ENCODE measurements at places on chromosomes 4 and X. TPM values are rescaled to one million over a fixed set of nuclear protein-coding genes. Genes with fewer than 3 reads are reported as not detected.

DNA sequence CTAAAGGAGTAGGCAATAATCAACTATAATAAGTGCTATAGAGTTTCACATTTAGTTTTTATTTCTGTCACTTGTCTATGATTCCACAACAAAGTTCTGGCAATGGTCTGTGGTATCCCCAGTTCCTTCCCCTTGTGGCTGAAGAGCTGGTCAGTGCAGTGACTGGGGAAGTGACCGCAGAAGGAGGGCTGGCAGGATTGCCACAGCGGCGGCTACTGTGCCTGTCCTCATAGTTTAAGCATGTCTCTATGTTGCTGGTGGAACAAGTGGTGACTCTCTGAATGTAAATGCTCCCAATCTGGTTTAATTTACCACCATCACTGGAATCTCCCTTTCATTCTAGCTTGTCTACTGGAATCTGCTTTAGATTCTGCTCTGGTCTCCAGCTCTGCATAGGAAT is 170.6 kb upstream of the GK2 start:
- DNase-seq = no peak

DNA sequence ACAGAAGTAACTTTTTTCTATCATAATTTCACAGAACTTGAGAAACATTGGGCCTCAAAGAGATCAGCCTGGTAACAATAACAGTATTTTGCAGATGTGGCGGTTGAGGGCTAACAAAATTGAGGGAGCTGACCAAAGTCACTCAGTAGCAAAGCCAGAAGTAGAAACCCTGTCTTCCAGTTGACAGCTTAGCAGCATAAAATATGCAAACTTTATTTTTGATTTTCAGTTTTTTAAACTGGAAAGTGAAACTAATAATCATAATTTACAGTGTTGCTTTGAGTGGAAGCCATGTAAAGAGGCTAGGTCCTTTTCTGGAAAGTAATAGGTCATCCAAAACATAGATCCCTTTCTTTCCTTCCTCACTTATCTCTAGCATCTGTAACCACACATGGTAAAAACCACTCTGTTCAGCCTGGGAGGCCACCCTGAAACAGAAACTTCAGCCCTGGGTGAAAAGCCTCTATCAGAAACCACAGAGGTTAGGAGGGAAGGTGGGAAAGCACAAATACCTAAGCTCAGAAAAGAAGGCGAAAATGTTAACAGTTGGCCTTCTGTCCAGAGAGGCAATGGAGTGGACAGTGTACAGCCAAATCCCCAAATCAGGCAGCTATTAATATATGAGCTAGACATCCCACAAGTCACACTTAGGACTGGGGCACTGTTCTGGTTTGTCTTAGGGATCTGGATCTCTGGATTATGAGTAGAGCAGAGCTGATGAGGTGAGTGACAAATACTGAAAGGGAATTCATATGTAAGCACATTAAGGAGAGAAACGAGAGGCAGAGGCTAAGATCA is 61.1 kb upstream of the ARSJ start:
- DNase-seq = no peak

DNA sequence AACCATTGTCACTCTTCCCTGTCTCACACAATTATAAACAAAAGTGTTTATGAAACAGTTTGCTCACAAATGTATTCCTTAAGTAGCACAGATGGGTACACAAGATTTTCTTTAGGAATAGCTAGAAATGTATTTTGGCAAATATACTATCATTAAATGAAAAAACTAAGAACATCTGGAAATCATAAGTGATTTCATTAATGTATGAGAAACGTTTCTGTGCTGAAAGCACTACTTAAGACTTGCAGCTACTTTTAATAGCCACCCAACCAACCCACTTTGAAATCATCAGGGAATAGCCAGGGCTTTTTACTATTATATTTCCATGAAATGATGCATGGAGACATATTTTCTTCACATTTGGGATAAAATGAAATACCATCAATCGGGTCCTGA is 62.3 kb upstream of the NAP1L5 start:
- DNase-seq = no peak

The F8A3 gene
- 0.43 TPM for total RNA-seq

The PDCL2 gene
- total RNA-seq = not detected
